ENCODE measurements at places on chromosomes 2 and 18.

DNA sequence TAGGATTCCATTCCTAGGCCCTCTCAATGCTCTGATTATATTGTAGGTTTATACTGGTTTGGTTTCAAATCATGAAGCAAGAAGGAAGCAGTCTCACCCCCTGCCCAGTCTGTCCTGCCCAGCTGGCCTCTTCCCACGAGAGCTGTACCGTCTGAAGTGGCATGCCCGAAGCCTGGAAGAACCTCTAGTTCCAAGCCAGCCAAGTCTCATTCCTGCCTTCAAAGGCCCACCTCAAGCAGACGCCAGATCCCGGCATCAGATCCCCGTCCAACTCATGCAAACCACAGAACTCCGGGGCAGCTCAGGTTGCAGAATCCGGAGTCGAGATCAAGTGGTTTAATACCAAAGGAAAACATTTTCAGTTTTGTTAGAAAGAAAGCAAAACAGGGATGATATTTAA, 234.4 kb downstream of the LPIN1 start:
- DNase-seq, result no peak

- no peak for DNase-seq
Measured at GRCh38 chr2:179344970-179345369, 80.3 kb upstream of the SESTD1 start.

- peak; percentile 56 for DNase-seq
Measured at GRCh38 chr18:8705238-8705960, at the start of gene MTCL1. Gene MTCL1 (plus strand): TSS chr18:8705556. CDS start chr18:8705661, 105 bp downstream.

- DNase-seq, result no peak
Measured at GRCh38 chr18:28715206-28715605, 538.3 kb upstream of the CDH2 start.
